ENCODE measurements at places on chromosomes 7 and 10.

GRCh38 chr7:93011351-93012294, 106.2 kb downstream of the SAMD9 start:
- no peak for DNase-seq

DNA sequence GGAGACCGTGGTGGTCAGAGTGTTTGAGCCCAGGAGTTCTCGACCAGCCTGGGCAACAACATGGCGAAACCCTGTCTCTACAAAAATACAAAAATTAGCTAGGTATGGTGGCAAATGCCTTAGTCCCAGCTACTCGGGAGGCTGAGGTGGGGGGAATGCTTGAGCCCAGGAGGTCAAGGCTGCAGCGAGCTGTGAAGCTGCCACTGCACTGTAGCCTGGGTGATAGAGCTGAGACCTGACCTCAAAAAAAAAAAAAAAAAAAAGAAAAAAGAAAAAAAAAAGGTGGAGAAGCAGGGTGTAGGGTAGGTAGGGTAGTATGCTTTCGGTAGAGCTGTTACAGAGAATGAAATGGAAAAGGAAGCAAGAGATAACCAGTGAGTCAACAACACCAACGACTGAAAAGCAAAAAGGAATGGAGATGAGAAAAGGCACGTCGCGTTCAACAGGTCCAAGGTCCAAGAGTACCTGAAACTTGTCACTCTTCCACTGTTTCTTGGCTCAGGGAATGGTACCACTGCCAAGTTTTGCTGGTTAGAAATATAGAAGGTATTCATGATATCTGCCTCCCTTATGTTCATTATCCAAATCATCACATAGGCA, 4.3 kb upstream of the RSBN1L start:
- DNase-seq = no peak

DNA sequence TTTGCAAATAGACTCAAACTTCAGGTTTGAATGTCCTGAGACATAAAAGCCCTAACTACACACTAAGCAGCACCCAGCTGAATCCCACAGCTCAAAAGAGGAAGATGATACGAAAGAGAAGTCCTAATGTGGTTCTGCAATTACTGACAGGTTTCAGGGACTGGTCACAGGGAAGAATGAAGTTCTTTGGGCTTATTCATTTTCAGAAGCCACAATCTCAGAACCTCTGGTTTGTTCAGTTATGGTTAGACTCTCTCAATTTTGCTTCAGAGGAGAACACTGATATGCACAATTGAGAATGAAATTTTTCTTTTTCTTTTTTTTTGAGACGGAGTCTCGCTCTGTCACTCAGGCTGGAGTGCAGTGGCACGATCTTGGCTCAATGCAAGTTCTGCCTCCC, 94.6 kb upstream of the FAM180A start:
- no peak for DNase-seq

GRCh38 chr7:149261316-149261828, 624 bp upstream of the ZNF783 start:
- no peak for DNase-seq

DNA sequence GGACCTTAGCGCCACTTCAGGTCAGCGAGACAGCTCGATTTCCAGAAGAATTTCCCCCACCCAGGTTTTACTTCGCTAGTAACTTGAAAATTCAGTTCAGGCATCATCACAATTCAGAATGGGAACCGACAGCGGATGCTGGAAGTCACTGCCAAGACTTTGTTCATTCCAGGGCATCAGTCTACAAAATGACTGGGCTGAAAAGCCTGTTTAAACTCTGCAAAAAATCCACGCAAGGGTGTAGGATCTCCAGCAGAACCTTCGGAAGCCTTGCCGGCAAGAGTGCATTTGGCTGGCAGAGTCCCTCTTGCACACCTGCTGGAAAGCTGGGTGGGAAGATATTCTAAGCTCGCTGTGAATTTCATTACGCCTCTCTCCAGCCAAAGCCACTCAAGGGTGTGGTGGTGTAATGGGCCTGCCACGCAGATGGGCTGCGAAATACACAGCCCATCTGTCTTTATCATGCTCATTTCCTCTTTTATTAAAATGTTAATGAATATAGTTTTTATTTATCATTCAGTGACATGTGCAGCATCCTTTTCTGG, 672.0 kb upstream of the FOXK1 start:
- DNase-seq = no peak

GRCh38 chr7:121515630-121516401, 119.7 kb upstream of the FAM3C start:
- DNase-seq = no peak

GRCh38 chr7:11751807-11752389, 80.1 kb downstream of the THSD7A start:
- DNase-seq = no peak

DNA sequence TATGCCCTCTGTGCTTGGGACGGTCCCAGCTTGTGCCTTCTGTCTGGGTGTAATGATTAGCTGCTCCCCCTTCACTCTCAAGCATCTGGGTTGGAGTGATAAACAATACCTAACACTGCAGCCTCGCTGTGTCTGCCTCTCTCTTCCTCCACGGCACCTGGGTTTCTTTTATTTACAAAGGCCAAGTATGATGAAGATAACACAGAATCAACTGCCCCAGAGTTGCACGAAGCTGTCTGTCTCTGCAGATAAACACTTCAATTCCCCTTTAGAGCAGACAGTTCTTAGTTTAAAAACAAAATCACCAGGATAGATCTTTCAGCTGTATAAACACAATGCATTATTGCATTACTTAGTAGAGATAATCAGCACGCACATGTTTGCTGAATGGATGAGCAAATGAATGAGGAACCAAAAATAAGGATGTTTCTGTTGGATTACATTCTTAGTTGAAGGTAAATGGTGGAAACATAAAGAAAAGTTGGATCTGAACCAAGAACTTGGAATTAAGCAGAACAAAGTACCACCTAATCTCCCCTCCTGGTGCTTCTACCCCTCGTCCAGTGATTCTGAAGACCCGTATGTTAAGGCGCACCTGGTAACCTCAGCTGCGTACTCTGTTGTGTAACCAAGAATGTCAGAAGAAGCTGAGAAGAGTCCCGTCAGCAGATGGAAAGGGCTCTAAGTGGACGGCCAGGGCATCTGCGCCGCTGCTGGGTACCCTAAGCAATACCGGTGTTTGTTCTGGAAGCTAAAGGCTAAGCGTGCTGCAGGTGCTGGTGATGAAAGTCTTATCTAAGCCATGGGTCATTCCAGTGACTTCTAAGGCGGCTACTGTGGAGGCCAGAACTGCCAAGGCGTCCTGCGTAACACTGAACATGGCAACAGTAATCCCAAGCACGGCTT, 26.6 kb downstream of the INSIG1 start:
- DNase-seq = no peak

GRCh38 chr10:3192856-3193635, 20.5 kb upstream of the PITRM1 start:
- DNase-seq = peak; percentile 32
